CD4-positive, alpha-beta T cell treated with Interleukin-17A for 4 hours (primary cell): ENCODE measurements at places on chromosomes 4 and X.

- no peak for DNase-seq
Measured at GRCh38 chrX:36434522-36434921, 515.0 kb downstream of the CFAP47 start.

DNA sequence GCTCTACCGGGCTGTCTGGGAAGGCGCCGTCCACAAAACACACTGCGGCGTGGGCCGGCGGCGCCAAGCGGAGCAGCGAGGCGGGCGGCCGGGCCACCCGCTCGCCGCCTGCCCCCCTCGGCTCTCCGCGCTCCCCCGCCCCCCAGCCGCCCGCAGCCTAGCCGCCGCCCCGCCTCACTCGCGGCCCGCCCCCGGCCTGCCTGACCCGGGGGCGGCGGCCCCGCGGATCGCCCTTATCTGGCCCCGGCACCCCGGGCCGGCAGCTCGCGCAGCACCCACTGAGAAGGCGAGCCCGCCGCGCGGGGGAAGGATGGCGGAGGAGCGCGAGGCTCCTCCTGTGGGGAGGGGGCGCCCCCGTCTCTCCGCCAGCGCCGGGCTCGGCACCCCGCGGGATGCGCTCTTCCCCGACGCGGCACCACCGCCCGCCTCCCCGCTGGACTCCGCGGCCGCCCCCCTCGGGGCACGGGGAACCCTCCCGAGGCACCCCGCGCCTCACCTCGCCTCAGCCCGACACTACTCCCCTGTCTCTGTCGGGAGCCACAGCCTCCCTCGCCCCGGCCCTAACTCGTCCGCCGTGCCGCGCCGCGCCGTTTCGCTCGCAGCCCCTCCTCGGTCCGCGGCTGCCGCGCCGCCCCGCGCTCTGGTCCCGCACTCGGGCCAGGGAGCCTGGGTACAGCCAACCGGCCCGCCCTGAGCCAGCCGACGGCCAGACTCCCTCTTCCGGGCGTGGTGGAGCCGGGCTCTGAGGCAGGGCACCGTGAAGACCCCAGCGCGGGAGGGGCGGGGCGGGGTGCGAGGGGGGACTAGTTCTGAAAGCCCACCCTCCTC lies 566 bp downstream of the ATP11C start:
- DNase-seq, result peak; percentile 56

DNA sequence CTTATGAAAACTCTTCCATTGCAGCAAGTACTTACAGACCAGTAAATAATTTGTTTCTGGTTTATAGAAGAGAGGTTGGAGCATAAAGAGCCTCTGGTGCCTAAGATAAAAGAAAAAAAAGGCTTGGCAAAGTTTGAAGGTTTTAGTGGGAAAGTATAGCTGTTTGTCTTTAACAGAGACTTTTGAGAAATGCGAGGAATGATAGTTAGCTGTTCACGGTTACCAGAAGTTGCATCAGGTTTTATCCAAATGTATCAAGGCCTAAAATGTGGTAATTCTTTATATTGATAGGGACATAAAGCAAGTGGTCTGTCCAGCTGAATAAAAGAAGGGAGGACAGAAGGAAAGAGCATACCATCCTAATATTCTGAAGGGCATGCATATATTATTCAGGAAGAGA lies 29.3 kb downstream of the RAP1GDS1 start:
- DNase-seq, result no peak

DNA sequence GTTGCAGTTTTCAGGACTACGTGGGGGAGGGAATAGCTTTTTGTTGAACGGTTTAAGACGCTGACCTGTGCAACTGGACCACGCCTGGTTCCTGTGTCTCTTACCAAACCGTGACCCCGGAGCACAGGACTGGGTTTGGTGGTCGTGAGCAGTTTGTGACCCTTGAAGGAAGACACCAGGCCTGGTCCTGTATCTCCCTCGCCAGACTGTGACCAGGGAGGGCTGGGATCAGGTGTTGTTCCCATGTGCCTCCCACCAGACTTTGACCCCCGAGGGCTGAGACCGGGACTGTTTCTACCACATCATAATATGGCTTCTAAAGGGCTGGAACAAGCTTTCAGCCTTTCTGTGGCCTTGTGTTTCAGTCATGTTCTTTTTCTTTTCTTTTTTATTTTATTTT lies 683 bp downstream of the EBP start:
- DNase-seq, result no peak

DNA sequence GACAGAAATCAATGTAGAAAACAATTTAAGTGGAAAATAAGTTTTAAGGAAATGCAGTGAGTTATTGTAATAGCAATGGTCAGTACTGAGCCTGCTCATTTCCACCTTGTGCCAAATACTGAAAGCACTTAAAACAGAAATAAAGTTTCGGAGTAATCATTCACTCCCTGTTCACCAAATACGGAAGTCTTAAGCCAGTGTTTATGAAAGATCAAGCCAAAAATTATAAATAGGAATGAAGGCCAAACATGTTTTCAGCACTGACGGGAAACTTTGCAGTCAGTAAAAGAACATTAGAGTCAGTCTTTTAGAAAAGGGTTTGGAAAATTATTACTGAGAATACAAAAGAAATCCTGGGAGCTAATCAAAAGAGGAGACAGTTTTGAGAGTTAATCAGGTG lies 178.6 kb downstream of the DMD start:
- DNase-seq, result no peak

- no peak for DNase-seq
Measured at GRCh38 chr4:43243433-43244116, 351.1 kb downstream of the GRXCR1 start.

DNA sequence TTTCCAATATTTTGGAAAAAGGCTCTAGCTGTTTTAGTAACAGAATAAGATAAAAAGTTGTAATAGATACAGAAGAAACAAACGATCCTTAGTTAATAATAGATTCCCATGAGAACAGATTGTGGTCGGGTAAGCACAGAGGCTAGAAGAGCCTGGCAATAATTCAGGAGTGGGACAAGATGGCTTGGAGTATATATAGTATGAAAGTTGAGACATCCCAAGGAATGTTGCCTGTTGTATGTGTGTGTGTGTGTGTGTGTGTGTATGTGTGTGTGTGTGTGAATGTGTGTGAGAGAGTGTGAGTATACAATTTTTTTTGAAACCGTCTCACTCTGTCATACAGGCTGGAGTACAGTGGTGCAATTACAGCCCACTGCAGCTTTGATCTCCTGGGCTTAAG lies 150.7 kb downstream of the PDGFC start:
- DNase-seq, result no peak

DNA sequence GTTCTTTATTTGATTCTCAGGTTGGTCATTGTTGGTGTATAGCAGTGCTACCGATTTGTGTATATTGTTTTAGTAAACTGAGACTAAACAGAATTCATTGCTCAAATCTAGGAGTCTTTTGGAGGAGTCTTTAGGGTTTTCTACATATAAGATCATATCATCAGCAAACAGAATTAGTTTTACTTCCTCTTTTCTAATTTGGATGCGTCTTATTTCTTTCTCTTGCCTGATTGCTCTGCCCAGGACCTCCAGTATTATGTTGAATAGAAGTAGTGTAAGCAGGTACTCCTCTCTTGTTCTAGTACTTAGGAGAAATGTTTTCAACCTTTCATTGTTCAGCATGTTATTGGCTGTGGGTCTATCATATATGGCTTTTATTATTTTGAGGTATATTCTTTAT lies 92.6 kb downstream of the IQCM start:
- no peak for DNase-seq

DNA sequence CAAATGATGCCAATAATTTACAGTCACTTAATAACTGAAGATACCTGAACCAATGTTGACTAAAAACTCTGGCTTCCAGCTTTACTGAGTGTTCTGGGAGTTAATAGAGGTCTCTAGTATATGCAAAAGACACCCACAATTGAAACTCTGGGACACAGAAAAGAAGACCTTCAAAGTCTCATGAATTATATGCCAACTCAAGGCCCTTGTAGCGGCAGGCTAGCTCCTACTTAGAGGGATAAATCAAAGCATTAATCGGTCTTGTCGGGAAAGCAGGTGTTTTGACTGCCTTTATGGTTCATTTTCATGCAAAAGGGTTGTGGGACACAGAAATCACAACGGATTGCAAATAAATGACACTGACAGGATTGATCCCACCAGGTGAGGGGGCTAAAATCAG lies 55.9 kb downstream of the PCDH18 start:
- no peak for DNase-seq

DNA sequence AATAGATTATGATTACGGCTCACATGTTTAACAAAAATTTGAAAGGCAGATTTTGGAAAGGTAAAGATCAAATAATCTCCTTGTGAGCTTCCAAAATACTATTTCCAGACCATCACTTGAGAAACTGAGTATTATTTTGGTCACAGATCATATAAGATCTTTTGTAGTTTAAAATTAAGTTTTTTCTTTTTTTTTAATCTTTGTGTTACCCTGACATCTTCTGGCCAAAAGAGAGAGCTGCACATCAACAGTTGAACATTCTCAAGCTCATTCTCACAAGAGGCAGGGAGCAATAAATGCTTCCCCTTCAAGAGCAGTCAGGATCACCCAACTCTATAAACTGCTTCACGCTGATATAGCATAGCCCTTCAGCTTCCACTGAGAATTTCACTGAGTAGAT lies 15.9 kb downstream of the TMEM192 start:
- no peak for DNase-seq

DNA sequence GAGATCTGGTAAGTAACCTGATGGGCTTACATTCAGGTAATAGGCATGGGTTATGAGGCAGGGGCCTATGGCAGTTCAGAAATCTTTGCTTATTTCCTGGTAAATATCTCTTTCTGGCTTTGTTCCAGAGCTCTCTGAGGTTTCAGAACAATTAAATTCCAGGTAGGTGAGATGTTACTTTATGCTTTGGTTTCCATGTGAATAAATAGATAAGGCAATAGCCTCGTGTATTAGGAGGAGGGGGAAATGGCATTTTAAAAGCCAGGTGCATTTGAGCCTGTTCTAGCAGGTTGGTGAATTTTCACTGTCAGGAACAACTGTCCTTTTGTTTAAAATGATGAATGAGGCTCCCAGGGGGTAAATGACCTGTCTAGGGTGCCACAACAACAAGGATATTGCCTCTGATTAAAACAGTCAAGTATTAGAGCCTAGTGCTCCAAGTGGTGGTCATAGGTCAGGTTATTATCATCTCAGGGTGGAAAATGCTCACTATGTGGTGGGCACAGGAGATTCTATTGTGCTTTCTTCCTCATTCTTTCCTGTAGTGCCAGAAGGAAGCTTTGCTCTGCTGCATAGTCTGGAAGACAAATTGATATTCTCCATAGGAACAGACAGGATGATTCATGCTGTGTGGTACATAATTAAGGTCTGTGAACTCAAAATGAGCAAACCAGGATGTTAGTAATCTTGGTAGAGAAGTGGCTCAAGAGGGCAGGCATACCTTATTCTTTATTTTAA lies 296.2 kb downstream of the INPP4B start:
- no peak for DNase-seq

- DNase-seq, result no peak
Measured at GRCh38 chr4:142155347-142155746, 519.0 kb downstream of the IL15 start.

- no peak for DNase-seq
Measured at GRCh38 chrX:132180929-132181328, 38.3 kb downstream of the RAP2C start.

GRCh38 chrX:57643698-57644097 lies 36.4 kb downstream of the NLRP2B start:
- no peak for DNase-seq

GRCh38 chr4:159787901-159788300 lies 685.0 kb downstream of the RAPGEF2 start:
- DNase-seq, result no peak

DNA sequence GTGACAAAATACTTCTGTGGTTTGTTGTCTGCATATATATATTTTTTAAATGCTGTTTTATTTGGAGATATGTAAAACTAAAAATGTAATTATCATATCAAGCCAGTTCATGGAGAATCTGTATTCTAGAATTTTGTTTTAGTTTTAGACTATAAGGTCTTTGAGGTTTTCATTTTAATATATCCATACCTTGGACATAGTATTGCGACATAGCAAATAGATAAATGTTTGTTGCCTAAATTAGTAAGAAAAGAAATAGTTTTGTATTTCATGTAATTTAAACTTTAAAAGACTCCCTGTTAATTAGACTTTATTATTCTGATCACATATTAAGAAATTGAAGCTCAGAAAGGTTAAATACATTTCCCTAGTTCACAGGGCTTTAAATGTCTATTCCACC lies 472.9 kb downstream of the GBA3 start:
- no peak for DNase-seq

DNA sequence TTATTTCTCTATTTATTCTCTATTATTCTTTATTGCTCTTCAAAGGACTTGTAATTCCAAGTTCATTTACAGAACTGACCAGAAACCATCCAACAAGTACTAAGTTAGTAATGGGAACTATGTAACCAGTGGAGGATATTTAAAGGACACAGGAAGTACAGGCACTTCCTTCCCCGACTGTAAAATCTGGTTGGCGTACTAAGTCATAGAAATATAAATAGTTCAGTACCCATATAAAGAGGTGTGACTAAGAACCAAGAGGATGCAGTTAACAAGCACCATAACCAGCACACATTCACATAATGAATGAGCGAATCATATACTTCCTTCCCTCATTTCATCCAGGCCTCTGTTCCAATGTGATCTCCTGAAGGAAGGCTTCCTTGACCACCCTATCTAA lies 3.6 kb upstream of the EIF4E start:
- DNase-seq, result no peak

GRCh38 chr4:88008743-88009171 lies 1.3 kb downstream of the PKD2 start:
- DNase-seq, result no peak

GRCh38 chr4:37836838-37837440 lies 10.5 kb downstream of the PGM2 start:
- DNase-seq, result no peak

GRCh38 chr4:33057736-33058135 lies 2337.6 kb downstream of the PCDH7 start:
- DNase-seq, result no peak

GRCh38 chrX:121642415-121642814 lies 595.0 kb downstream of the GLUD2 start:
- DNase-seq, result no peak

- DNase-seq, result no peak
Measured at GRCh38 chrX:9578083-9578779, 113.4 kb downstream of the TBL1X start.

GRCh38 chr4:69697536-69698242 lies 44.6 kb upstream of the UGT2A1 start:
- no peak for DNase-seq

DNA sequence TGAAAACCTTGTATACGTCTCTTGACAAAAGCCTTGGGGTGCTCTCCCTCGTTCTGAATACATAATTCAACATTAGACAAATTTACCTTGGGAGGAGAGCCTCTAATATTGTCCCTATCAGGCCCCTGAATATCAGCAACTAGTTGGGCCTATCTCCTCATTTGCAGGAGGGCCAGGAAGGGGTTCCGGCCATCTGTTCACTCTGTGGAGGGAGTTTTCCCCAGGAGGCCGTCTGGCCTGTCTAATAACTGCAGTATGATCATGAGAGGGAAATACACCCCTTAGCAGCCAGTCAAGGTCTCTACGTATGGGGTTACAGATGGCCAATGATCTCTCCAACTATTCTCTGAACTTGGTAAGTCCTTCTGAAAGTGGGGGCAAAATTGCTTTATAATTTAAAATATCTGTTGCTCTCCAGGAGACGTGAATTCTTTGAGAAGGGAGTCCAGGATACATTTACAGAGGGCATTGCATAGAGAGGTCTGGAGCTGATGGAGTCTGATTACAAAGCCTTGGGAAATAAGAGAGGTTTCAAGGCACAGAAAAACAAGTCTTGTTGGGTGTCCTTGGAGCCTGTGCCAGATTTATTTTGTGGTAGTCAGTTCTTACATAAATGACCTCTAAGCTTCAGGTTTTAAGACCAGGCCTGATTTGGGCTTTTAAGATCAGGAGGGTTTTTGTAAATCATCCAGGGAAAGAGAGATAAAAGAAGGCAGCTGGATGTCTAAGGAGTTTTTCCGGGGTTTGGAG lies 48.2 kb upstream of the UXT start:
- DNase-seq, result no peak

GRCh38 chr4:102328045-102328444 lies 17.2 kb downstream of the SLC39A8 start:
- no peak for DNase-seq
